ENCODE measurements at places on chromosomes 1 and 21.

DNA sequence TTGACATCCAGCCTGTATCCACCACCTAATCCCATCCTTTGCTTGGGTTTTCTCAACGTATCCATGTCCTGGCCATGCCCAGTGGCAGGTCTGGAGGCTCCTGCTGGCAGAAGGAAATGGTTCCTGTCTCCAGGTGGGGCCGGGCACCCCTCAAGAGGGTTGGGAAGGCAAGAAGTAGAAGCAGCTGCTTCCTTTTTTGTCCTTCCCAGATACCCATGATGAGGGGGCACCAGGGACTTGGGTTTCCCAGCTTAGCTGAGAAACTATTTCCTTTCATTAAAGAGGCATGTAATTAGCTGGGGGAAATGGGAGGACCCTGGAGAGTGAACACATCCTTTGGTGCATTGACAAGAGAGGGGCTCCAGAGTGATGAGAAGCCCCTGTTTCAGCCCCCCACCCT, 21.1 kb upstream of the SLC45A3 start:
- DNase-seq, result no peak

DNA sequence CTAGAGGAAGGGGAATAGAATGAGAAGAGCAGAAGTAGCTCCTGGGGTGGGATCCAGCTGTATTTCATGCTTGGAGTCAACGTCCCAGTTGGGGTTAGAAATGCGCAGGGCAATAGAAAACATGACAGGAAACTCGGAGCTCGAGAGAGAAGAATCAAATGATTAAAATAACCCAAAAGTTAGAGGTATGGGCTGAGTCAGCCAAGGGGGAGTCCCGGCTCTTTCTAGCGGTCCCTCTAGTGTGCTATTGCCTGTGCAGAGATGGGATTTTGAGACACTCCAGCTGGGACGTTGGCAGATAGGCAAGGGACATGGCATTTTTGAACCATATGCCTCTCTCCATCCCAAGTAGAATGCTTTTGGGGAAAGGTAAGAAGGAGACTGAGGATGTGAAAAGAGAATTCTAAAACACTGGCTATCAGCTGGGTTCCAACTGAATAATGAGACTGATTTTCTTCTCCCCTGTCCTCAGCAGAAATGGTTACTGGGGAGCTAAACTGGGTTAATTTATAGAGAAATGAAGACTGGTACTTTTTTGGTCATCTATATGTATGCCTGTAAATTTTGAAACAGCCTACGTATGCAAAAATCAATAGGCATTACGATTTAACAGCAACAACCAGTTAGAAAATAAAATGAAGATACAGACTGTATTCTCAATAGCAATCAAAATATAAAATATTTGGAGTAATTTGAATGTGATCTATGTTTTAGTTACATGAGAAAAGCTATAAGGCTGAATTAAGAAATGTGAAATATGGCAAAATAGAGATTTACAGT, 7.0 kb upstream of the VPS26C start:
- no peak for DNase-seq

DNA sequence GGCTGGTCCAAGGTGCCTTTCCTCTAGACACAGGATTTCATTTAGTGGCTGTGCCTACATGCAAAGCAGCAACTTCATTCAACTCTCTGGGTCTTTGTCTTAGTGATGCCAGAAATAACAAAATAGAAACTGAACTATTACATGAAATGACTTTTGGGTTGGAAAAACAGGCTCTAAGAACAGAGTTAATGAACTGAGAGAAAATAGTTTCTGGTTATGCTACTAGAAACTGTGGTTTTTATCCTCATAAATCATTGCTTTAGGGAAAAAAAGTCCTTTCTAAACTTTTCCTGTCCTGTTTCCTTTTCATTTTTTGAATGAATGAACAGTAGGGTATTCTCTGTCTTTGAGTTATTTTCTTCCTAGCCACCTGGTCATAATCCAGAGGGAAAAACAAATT, 424.0 kb downstream of the KIF26B start:
- DNase-seq, result no peak

- no peak for DNase-seq
These were observed 4.7 kb upstream of the ECE1 start for GRCh38 chr1:21295002-21295401.

DNA sequence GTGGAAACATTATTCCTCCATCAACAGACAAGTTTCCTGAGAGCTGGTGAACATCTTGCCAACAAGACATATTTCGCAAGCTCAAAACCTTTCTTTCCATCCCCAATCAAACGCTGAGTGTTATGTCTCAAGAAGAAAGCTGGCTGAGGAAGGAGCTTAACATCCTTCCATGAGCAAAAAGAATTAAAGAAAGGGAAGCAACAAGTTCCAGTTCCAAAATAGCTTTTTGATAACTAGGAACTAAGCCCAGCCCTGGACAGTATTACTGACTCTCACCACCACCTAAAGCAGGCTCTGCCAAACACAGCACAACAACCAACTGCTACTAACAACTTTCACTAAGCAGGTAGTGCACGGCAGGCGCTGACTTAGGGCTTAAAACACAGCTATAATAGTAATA, 50.2 kb downstream of the CAPZB start:
- no peak for DNase-seq

DNA sequence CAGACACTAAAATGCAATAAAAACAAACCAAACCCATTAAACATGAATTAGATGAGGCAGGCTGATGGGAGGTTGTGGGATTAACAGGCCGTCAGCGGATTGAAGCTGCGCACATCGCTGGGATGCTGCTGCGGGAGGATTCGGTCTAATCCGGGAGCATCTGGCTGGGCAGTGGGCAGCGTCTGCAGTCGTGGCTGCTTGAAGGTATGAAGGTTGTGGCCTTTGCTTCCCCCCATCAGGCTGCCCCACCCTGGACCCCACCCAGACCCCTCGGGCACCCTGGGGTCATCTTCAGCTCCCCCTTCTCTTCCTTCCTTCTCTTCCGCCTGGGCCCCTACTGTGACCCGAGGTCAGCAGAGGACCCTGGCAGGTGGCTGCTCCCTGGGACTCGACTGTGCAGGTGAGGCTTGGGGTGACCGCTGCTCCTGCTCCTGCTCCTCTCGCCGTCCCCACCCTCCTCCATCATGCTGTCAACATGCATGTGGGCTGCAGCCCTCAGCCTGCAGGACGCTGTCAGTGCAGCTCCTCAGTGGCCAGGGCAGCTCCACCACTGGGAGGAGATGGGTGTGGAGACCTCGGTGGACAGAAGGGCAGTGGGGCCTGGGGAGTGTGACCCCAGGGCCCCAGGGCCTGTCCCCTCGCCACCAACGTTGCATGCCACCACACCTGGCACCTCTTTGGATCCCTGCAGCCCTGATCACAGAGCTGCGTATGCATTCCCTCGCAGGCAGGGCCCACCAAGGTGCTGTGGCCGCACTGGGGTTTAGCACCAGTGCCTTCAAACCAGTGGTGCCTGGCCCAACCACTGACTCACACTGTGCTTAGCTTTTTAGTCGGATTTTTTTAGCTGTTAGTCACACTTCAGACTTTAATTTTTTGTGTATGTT, 112.2 kb upstream of the COL6A1 start:
- no peak for DNase-seq
